ENCODE measurements at places on chromosomes 1 and 21. TPM values are rescaled to one million over a fixed set of nuclear protein-coding genes. Genes with fewer than 3 reads are reported as not detected.

DNA sequence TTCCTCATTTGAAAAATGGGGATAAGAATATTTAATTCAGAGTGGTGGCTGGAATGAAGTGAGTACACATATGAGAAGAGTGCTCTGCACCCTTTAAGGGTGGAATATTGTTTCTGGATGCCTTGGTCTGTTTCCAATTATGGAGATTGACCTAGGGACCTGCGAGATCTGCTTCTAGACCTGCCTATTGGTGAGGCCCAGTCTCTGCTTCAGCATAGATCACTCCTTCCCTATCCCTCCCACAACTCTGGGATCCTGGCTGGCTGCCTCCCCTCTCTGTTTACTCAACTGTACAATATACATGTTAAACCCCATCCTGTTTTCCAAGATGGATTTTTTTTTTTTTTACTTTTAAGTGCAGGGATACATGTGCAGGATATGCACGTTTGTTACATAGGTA lies 6.4 kb upstream of the LDLRAD1 start:
- H3K36me3 ChIP-seq: no peaks in the 10 kb centered on the region
- H3K4me3 ChIP-seq: no peak overlapping the region
- H3K27ac ChIP-seq: no peak overlapping the region
- DNase-seq: no peak

- H3K27me3 ChIP-seq: no peaks in the 10 kb centered on the region
- DNase-seq: no peak
- H3K27ac ChIP-seq: no peak overlapping the region
- no peaks in the 10 kb centered on the region for H3K36me3 ChIP-seq
Measured at GRCh38 chr1:224696891-224697765, 81.0 kb downstream of the CNIH3 start.

The PTCH2 gene
- 2.0 TPM for total RNA-seq

- no peak overlapping the region for H3K27ac ChIP-seq
- no peaks in the 10 kb centered on the region for H3K27me3 ChIP-seq
- DNase-seq: no peak
- no peaks in the 10 kb centered on the region for H3K4me1 ChIP-seq
- H3K4me3 ChIP-seq: no peak overlapping the region
Measured at GRCh38 chr21:44390886-44391285, 37.5 kb downstream of the TRPM2 start.

The CYP4A22 gene
- total RNA-seq: 0.22 TPM

Measured in spinal cord (tissue), 10 donors.